ENCODE measurements at places on chromosomes 1 and 21.

DNA sequence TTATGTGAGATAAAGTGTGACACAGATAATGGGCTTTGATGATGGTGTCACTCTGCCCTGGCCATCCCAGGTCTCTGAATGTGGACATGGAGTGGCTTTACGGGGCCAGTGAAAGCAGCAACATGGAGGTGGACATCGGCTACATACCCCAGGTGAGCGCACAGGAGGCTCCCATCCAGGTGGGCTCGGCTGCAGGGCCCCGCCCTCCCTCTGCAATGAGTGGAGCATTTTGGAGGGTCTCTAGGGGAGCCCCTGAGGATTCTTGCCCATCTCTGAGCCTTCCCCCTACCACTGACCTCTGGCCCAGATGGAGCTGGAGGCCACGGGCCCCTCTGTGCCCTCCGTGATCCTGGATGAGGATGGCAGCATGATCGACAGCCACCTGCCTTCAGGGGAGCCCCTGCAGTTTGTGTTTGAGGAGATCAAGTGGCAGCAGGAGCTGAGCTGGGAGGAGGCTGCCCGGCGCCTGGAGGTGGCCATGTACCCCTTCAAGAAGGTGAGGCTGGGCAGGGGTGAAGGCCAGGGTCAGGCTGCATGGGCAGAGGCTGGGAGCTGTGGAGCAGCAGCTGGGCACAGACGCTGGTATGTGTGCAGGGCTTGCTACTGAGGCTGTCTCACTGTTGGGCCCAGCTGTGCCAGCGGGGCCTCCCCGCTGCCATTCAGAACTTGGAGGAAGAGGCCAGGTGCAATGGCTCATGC is 8.2 kb upstream of the MTFR1L start:
- DNase-seq: no peak

DNA sequence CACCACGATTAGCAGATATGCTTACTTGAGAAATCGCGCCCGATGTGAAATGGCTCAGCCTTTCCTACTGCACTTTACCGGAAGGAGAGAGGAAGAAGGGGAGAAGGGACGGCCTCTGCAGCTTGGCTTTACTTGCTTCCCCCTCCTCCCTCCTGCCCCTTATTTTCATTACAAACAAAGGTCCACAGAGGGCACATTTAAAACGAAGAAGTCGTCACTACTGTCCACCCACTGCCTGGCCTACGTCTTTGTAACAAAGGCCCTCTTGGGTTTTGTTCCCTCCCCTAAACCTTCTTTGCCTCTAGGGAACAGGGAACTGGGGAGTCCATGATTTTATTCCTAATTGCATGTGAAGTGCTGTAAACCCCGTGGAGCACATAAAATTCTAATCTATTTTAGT is 308.5 kb downstream of the LMX1A start:
- no peak for DNase-seq

DNA sequence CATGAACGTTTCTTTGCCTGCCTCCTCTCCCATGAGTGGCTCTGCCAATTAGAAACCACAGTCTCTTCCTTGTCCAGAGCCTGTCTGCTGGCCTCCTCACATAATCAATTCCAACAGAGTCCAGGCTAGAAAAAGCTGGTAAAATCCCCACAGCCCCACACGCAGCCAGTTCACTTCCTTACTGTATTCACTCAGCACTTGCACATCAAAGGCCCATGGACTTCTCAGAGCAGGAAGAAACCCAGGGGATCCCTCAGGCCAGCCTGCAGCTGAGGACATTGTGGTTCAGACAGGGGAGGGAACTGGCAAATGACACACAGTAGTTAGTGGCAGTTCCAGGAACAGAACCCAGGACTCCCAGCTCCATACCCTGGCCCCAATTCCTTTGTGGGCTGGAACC is 171.6 kb upstream of the EDN2 start:
- no peak for DNase-seq

DNA sequence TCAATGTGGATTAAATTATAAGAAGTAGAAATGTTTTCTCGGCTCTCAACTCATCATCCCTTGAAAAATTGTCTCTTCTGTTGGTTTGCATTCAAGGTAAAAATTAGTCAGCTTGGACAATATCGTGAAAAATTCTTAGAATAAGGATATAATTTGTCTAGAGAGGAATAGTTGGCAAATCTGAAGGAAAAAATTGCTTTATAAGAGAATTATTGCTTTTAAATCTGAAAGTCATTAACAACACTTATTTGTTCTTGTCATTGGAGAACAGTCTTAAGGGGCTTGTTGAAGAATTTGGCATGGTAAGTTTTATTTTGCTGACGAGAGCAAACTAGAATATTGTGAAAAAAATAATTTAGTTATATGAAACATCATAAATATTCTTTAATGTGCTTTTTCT is 26.4 kb downstream of the ANGPTL1 start:
- DNase-seq: no peak

DNA sequence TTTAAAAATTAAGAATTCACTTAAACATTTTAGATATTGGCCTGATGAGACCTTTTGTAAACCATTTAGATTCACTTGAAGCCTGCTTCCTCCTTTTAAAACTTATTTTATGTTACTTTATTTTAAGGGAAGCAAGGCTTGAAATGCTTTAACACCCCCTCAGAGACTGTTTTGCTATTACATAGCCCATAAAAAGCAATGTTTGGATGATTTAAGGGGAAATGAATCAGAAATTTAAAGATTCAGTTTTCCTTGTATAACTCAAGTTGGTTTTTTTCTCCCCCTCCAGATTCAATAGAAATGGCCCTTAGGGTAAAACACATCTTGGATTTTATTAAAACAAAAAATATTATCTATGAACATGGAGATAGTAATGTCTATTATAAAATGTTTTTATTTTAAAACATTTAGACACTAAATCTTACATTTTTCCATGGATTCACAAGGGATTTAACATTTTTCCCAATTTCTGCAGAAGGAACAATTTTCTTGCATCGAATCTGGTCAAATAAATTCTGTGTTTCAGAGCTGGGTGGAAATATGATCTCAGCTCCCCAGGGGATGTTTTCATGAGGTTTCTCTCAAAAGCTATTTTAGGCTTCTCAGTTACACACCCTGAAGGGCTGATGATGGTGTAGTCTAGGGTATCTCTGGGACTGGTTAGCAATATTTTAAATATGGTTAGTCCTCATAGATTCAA is 69.3 kb upstream of the WARS2 start:
- no peak for DNase-seq

GRCh38 chr1:87684194-87684593 is 355.5 kb downstream of the LMO4 start:
- no peak for DNase-seq

GRCh38 chr21:35154788-35155187 is 105.7 kb upstream of the RUNX1 start:
- DNase-seq: no peak

DNA sequence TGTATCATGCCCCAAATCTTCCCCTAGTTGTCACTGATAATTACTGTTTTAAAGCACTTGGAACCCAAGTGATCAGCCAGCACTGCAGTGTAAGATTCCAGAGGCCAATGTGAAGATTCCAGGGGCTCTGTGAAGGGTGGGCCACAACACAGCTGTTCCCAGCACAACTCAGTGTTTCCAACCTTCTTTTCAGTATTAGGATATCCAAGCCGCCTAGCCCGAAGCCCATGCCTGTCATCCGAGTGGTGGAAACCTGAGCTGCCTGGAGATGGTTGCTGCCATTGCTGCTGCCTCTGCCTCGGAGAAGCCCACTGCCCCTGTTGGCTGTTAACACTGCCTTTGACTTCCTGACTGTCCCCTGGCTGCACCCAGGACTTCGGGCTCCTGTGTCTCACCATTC is 30.4 kb upstream of the SNX27 start:
- DNase-seq: no peak

Measured in NCI-H187 treated with DMSO at 0.1 percent for 48 hours (cell line).